ENCODE measurements at places on chromosomes 13 and 19.
A peak's percentile ranks its signal among the peaks of the same experiment; 100 is the strongest.

DNA sequence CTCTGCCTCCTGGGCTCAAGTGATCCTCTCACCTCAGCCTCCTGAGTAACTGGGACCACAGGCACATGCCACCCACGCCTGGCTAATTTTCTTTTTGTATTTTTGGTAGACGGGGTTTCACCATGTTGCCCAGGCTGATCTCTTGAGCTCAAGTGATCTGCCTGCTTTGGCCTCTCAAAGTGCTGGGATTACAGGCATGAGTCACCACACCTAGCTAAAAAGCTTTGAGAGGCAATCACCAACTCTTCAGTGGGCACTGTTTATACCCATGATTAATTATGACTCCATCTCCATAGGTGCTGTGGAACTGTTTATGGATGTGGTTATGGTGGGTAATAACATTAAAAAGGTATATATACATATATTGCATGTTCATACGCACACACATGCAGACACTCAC lies 7.5 kb upstream of the RBM26 start:
- no peak for DNase-seq

DNA sequence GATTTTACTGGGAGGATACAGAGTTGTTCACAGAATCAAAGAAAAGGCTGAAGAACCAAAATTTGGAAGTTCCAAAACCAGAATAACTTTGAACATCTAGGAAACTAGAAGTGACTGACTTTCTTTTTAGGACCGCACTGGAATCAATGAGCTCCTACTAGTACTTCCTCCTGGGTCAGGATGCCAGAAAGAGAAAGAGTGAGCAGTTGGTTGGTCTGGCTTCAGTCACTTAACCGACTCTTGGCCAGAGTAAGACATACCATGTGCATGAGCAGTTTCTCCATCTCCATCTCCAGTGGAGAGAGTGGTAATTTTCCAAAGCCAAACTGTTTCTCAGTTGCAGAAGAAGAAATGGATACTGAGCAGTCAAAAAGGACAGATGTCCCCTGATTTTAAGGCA lies 27.1 kb upstream of the MTUS2 start:
- DNase-seq, result no peak

- DNase-seq, result no peak
Observed at GRCh38 chr19:867301-867793, 7.9 kb downstream of the CFD start.

GRCh38 chr13:66663711-66664110 lies 566.4 kb downstream of the PCDH9 start:
- no peak for DNase-seq

- DNase-seq, result peak; percentile 61
Observed at GRCh38 chr13:46184277-46184699, 2.3 kb upstream of the LCP1 start.

DNA sequence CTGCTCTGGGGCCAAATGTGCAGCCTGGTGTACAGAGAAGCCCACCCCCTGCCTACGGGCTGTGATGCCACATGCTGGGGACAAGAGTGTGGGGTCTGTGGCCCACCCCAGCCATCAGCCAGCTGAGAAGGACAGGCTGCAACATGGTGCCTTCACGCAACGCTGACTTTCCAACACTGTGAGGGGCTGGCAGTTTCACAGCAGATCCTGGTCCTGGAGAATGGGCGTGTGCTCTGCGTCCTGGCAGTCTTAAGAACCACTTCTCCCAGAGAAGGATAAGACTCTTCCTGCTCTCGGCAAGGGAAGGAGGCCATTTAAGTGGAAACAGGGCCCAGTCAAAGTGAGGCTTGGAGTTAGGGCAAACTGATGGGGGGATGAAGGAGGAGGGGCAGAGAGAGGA lies 4.6 kb downstream of the LRRC4B start:
- no peak for DNase-seq

- DNase-seq, result no peak
Observed at GRCh38 chr19:38538386-38538785, 79.4 kb downstream of the MAP4K1 start.

GRCh38 chr13:85725433-85725832 lies 73.8 kb downstream of the SLITRK6 start:
- no peak for DNase-seq

- DNase-seq, result no peak
Observed at GRCh38 chr13:87769445-87769844, 98.3 kb downstream of the SLITRK5 start.

DNA sequence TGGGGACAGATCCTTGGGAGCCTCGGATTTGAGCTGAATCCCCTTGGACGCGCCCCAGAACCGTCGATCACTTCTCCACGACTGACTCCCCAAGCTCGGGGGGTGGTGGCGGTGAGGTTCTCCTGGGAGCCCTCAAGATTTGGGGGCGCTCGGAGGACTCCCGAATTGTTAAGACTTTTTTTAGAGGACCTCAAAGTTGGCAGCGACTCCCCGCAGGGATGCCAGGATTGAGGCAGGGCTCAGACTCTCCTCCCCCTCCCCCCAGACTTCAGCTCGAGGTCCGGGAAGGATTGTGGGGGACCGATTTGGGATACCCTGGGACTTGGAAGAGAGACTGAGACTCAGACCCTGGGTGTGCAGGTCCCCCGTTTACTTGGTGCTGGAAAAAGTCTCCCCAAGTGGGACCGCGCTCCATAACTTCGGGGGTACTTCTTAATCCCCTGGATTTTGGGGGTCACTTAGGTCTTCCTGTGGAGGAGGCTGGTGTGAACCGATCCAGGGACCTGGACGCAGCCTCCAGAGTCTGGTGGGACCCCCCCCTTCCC lies 665 bp downstream of the VASP start:
- DNase-seq, result no peak

- DNase-seq, result no peak
Observed at GRCh38 chr19:39996218-39996810, 546 bp upstream of the ZNF546 start.

- DNase-seq, result no peak
Observed at GRCh38 chr19:51572410-51572809, 1.3 kb downstream of the ZNF175 start.

DNA sequence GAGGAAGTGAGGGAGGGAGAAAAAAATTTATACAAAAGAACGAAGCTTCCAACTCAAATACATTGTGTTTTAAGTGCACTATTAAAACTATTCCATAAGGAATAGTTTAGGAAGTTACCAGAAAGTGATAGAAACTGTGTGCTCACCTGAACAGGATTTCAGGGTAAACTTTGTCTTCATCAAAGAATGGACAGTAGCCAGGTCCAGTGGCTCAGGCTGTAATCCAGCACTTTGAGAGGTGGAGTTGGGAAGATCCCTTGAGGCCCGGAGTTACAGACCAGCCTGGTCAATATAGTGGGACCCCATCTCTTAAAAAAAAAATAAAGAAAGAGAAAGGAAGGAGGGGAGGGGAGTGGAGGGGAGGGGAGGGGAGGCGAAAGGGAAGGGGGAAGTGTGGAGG lies 13.0 kb upstream of the CDADC1 start:
- DNase-seq, result no peak

DNA sequence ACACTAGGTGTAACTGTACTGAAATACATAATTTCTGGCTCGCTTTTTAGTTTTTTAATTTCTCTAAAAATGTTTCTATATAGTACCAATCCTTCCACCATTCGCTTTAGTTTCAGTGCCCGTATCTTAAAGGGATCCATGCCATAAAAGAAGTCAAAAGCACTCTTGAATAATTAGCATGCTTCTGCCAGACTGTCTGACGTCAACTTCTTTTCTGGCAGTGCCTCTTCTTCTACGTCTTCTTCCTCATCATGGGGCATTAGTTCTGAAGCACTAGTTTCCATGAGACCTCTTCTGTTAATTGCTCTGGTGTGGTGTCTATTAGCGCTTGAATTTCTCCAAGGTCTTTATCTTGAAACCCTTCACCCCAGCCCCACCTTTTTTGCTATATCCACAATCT lies 93.8 kb upstream of the DOCK9 start:
- no peak for DNase-seq

- no peak for DNase-seq
Observed at GRCh38 chr13:67119481-67119894, 110.6 kb downstream of the PCDH9 start.

- peak; percentile 96 for DNase-seq
Observed at GRCh38 chr19:4328243-4328990, 10.2 kb downstream of the STAP2 start.

DNA sequence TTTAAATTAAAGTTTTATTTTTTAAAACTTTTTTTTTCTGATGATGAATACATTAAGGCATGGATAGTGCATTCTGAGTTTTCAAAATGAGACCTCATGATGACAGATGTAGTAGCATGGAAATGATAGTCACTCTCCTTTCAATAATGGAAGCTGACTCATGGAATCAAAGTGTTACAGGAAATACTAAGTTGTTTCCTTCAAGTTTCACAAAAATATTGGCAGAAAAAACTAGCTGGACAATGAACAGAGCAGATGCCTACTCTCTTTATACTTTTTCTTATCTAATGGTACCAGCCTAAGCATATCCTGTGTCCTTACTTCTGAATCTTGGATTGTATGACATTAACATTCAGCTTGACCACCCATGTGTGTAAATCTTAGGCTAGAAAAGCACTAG lies 1337.3 kb downstream of the PCDH9 start:
- DNase-seq, result no peak

GRCh38 chr13:71309905-71310304 lies 557.1 kb downstream of the DACH1 start:
- DNase-seq, result no peak

GRCh38 chr19:31177246-31177645 lies 172.0 kb downstream of the TSHZ3 start:
- no peak for DNase-seq

DNA sequence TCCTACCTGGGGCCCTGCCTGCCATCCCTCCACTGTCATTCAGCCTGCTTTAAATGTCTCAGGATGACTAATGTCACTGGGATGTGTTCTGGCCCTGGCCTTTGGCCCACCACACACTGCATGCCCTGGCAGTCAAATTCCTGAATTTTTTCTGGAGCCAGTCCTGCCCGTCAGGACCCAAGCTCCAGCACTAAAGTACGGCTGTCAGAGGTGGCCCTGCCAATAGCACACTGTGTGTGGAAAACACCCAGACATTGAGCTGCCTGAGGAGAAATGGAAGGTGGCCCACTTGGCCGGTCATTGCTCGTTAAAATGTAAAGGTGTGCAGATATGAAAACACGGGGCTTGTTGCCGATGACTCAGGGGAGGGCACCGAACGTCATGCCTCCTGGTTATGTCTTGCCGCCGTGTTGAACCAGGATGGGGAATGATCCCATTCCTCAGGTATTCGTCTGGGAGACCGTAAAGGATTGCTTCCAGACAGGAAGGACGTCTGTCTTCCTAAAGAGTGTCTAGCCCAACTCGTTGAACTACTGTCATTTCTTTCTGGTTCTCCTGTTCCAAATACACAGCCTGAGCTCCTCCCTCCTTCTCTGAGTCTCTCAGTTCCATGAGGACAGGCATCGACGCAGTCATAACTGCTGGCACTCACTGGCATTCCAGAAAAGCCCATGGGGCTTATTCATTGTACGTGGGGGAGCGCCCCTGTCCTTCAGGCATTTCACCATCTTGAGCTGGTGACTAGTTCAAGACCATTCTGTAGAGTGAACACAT lies 40.6 kb downstream of the COL4A2 start:
- DNase-seq, result no peak

DNA sequence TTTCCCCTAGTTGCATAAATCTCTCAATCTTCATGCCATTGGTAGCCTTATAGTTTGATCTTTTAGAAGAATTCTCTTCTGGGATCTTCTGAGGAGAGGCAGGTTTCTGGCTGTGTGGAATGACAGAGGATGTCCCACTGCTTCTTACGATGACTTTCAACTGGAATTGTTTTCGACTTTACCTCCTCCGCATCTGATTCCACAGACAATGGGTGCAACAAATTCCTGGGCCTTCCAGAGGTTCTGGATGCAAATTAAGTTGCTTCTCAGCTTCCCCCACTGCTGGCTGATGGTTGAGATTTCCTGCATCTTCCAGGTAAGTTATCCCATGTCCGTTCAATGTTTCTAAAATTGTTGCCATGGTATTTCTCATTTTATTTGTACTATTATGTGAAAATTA lies 142.3 kb upstream of the TSC22D1 start:
- DNase-seq, result no peak

DNA sequence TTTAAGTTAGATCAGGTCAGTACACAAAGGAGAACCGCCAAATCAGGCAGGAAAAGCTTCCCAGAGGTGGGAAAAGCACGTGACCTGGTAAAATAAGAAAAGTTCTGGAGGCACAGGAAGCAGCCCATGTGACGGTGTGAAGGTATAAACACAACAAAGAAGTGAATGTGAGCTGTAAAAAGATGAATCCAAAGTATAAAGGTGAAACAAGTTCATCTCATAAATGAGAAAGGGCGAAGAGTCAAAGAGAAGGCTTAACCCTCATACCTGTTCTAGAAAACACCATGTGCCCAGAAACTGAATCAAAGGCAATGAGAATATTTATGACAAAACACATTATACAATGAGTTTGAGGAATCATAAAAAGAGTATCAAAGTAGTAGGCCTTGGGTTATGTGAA lies 47.0 kb downstream of the USP12 start:
- DNase-seq, result no peak

DNA sequence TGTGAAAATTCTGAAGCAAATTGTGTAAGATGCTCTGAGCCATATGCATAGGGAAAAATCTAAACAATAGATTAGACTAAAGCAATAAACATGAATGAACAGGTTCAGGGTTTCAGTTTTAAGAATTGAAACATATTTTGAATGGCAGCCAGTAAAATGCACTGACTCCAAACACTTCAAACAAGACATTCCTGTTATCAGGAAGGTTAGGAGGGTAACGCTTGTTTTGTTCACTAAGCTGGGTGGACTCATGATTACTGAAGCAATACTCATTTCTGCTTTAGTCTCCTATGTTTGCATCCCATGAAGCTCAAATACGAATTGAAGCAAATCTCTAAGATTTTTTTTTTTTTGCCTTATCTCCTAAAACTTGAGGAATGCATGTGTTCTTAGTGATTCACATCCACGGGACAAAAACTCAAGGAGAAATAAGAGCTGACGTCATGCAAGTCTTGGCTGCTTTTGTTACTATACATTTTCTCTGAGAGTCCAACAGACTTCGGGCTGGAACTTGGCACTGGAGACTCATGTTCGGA lies 29.1 kb upstream of the IGFL4 start:
- no peak for DNase-seq

GRCh38 chr13:21243045-21243897 lies 66.8 kb downstream of the MRPL57 start:
- DNase-seq, result no peak

DNA sequence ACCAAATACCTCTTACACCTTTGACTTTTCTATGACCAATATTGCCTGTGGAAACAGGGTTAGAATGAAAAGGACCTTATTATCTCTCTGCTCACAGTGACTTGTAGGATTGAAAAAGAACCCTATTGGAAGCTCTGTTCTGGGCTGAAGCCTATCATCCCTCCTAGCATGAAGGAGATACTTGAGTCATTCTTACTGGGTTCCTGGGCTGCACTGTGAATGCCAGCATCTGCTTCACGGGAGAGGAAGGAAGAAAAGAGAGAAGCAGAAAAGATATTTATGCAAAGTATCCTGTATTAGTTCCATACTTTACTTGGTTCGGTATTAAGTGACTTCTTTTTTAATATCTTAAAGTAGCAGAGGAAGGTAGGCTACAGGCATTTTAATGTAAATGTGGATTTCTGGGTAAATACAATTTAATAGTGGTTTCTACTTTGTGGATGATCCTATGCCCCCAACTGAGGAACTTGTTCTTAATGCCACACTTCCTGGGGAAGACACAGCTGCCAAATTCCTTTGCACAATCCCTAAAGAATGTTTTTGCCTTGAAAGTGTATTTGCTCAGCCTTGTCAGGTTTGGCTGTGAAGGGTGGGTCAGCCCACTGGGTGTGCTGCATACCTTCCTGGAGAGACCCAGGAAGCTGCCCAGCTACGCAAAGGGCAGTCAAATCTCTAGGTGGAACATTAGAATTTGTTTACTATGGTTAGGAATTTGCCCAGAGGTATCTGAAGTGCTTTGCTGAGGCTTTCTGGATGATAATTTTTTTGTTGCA lies 13.7 kb upstream of the SCEL start:
- no peak for DNase-seq

All from mucosa of descending colon (tissue), 3 donors.